ENCODE measurements at places on chromosomes 3 and 15.

DNA sequence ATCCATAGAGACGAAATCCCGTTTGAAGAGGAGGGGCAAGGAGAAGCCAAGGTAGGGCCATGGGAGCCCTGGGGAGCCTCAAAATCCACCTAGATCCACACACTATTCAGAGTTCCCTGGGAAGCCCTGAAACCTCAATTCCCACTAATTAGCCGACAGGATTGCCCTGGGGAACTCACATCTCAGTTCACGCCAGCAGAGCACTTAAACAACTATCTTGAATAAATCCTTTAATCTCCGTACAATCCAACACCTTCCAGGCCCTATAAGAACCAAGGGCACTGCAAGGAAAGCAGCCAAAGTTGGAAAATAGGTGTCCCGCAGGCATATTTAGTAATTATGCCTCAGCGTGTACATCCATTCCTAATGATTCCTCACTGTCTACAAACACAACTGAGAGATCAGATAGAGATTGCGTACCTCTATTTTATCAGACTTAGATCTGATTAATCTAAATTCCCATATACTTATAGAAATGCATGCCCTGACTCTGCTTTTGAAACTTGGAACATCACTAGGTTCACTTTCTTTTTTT is 25.6 kb upstream of the EIF4A2 start:
- no peak for DNase-seq

DNA sequence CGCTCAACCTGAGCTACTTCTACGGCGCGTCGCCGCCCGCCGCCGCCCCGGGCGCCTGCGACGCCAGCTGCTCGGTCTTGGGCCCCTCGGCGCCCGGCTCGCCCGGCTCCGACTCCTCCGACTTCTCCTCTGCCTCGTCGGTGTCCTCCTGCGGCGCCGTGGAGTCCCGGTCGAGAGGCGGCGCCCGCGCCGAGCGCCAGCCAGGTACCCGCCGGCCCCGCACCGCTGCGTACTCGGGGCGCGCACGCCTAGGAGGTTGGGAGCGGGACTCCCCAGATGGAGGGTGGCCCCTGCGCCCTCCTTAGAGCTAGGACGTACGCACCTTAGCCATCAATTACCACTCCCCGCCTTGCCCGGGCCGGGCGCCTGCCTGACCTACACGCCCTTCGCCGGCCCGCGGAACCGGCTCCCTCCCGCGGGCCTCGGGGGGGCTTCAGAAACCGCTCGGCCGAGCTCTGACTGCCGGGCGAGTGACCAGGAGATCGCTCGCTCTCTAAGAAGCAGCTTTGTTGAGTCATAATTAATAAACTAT is 466 bp downstream of the NFKBIZ start:
- no peak for DNase-seq

GRCh38 chr3:154139996-154140436 is 18.8 kb downstream of the ARHGEF26 start:
- DNase-seq = no peak

- DNase-seq = no peak
Observed at GRCh38 chr3:189728915-189729314, 97.7 kb downstream of the TP63 start.
